ENCODE measurements at places on chromosomes 12 and 14. TPM values are rescaled to one million over a fixed set of nuclear protein-coding genes. Genes with fewer than 3 reads are reported as not detected.

GRCh38 chr12:79983492-79983891, 48.6 kb upstream of the PPP1R12A start:
- H3K27ac ChIP-seq = no peak overlapping the region
- no peaks in the 10 kb centered on the region for H3K36me3 ChIP-seq
- no peak overlapping the region for H3K4me3 ChIP-seq
- H3K4me1 ChIP-seq = no peaks in the 10 kb centered on the region
- H3K27me3 ChIP-seq = peaks cover 19% of the 10 kb centered on the region

GRCh38 chr14:68000511-68000910, 180.9 kb downstream of the RAD51B start:
- no peak overlapping the region for H3K4me3 ChIP-seq
- H3K27me3 ChIP-seq = peaks cover 2% of the 10 kb centered on the region
- H3K36me3 ChIP-seq = peaks cover 2% of the 10 kb centered on the region

The ANHX gene
- not detected for total RNA-seq

The LRRK2 gene
- total RNA-seq = 0.40 TPM

The TCP11L2 gene
- total RNA-seq = 40.9 TPM

The TMEM253 gene
- total RNA-seq = not detected
